ENCODE measurements at places on chromosomes 3 and 15.

DNA sequence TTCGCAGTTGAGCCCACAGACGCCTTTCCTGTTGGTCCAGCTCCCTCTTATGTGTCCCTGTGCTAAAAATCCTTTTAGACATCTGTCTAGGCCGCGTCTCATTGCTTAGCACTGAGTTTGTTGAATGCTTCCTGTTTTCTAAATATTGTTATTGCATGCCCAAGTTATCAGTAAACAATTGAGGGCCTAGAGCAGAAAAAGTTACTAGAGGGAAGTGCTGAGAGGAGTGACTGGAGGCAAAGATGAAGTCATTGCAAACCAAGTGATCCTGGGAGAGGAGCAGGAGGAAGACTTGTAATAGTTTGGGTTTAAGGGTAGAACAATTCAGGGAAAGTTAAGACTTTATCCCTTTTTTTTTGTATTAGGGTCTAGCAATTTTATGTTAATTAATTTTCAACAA, 88.1 kb downstream of the DCUN1D1 start:
- DNase-seq, result no peak

DNA sequence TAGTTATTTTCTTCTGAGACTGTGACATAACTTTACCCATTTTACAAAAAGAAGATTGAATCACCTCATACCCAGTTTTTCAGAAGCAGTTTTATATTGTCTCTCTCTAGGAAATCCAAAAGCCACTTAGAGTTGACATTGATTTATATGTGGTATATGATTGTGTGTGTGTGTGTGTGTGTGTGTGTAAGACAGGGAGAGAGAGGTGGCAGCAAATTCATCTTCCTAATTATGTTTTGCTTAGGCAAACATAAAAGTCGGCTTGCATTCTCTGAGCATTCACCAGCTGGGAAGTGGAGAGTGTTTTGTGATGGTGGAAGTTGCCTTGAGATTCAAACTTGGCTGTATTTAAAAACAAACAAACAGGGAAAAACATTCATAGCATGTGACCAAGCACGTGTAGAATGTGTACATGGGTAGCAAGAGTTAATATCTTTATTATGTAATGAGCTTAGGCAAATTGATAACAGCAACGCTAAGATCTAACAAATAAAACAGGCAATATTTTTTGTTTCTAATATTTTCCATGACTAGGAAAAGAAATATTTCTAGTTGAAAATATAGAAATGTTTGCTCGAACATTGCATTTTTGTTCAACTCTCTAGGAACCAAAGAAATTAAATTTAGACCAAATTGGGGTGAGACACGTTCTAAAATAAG, 64.4 kb upstream of the IGF1R start:
- no peak for DNase-seq

DNA sequence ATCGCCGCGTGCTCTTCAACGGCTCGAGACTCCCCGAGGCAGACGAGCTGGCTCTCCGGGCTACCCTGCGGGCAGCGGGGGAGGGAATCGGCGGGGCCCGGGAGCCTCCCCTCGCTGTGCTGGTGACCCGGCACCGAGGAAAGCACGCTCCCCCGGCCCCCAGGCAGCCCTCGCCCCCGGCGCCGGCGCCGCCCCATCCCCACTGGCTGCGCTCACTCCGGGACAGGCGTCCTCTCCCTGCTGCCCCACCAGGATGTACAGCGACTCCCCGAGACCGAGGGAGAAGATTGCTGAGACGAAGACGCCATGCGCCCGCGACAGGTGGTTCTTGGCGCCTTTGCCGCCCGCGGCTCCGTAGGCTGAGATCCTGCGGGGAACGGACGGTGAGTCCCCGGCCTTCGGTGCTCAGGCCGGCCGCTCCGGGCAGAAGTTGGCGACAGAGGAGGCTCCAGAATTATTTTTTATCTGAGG, 1.7 kb downstream of the LTK start:
- DNase-seq, result peak; percentile 49

GRCh38 chr15:53208751-53209150, 418.6 kb upstream of the ONECUT1 start:
- no peak for DNase-seq

- DNase-seq, result no peak
Measured at GRCh38 chr15:84785053-84785452, 32.1 kb upstream of the ALPK3 start.

GRCh38 chr3:775178-775880, 317.5 kb upstream of the CNTN6 start:
- no peak for DNase-seq
